ENCODE measurements at places on chromosomes 13 and 19.

DNA sequence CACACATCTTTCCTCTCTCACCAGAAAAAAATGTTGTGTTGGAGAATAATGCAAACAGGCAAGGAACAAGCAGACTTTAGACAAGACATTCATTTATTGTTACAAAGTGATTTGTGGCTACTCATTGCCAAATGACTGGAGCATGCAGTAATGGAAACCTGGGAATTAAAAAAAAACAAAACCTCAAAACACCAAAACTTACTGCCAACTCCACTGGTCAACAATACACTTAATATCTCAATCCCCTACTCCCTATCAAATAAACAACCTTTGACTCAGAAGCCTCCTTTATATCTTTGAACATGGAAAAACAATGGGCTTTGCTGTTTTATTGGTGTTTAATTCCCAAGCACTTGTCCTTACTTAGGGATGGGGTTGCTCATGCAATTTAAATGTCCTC lies 112.8 kb downstream of the POSTN start:
- DNase-seq: no peak

DNA sequence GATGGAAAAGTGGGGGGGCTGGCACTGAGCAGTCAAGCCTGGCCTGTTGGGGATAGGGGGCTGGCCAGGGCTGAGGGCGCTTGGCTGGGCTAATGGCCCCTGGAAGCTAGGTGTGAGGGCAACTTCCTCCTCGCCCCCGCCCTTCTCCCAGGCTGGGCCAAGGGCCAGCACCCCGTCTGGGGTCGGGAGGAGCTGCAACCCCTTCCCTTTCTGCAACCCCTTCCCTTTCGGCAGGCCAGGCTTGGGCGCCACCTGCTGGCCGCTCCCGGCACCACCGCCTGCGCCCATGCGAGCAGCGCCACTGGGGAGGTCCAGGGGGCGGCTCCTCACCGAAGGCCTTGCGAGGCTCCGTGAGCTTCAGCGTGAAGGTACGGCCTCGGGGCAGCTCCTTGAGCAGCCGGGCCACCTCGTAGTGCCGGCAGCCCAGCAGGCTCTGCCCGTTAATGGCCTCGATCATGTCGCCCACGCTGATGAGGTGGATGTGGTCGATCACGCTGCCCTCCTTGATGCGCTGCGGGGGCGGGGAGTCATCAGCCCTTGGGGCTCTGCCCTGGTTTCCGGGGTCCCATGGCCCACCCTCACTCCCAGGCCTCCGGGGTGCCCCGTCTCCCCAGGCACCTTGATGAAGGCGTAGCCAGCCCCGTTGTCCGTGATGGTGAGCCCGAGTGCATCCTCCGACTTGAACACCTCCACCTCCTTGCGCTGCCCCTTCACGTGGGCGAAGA lies 5.0 kb upstream of the PTGER1 start:
- no peak for DNase-seq

DNA sequence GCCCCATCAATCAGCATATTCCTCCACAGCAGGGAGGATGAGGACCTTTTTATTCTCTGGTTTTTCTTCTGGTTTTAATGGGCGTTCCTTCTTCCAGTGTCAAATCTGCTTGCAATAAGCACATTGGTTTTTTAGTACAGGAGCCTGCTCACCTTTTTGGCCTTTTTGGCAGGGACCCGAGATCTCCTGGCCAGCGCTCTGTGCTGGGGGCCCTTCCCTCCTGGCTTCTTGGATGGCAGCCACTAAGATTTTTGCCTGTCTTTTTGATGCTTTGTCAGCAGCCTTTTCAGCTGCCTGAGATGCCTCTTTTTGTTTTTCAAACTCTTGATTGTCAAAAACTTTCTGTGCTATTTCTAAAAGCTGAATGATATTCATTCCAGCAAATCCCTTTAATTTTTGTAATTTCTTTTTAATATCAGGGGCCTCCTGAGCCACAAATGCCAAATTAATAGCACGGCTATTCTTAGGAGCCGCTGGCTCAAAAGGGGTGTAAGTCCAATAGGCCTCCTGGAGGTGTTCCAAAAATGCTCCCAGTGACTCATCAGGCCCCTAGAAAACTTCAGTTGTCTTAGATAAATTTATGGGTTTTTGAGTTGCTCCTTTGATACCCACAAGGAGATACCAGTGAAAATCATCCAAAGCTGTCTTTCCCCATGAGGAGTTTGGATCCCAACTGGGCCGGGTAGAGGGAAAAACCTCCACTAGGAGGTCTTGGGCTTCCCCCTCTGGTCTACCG lies 73.0 kb downstream of the ZNF100 start:
- DNase-seq: no peak

DNA sequence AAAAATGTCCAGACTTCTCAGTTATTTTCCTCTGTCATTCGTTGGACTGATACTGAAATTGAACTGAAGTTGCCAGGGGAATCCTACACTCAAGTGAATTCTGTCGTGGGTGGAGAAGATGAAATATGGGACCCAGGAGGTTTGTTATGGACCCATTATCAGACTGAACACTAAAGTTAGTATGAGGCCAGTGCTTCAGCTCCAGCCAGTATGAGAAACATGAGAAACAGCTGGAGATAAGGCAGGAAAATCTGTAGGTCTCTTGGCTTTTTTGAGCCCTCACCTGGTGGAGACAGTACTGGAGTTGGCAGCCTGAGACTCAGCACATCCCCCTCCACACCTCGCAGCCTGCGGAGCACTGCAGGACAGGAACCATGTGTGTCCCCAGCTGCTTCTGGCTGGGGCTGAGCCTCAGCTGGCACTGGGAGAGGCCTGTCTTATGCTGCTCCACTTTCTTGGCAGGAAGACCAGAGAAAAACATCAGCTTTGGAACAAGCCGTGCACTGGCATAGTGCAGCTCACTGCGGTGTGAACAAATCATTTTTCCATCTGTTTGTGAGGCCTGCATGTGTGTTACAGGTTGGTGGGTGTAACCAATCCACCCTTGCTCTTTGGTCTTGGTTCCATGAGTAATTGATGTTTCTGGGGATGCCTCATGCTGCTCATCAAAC lies 641.0 kb downstream of the FGF9 start:
- no peak for DNase-seq

DNA sequence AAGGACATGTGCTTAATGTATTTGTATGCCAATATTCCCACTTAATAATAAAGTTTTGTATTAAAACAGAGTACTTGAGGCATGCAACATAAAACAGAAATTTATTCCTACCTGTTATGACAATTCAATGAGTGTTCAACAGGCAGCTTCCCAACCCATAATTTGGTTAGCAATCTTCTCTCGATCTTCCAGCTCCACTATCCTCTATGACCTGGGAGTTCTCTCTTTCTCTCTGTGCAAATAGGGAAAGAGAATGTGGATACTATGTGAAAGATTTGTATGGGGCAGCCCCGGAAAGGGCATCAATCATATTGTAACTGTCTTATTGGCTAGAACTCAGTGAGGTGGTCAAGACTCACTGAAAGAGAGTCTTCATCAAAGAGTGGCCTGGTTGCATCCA lies 644.9 kb upstream of the PCDH20 start:
- no peak for DNase-seq

GRCh38 chr13:24627090-24627714 lies 53.0 kb upstream of the ATP12A start:
- DNase-seq: no peak

DNA sequence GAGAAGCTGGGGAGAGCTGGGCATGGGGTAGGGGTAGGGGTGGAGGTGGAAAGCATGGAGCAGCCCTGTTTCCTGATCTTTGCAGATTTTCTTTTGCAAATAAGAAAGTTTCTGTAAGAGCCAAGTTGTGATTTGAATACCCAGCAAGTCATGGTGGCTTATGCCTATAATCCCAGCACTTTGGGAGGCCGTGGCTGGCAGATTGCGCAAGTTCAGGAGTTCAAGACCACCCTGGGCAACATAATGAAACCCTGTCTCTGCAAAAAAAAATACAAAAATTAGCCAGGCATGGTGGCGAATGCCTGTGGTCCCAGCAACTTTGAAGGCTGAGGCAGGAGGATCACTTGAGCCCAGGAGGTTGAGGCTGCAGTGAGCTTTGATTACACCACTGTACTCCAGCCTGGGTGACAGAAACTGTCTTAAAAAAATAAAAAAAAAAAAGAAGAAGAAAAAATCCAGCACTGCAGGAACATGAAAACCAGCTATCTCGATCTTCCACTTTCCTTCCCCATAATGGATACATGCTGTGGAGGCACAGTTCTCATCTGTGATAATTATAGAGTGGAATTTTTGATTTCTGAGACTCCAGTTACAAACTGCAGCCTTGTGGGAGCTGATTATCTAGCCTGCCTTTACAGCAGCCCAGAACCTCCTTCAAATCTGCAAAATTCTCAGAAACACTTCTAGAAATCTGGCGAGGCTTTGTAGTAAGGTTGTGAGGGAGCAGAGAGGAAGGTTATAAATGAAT lies 12.1 kb upstream of the TEX26 start:
- DNase-seq: no peak

GRCh38 chr13:32446220-32446619 lies 18.3 kb upstream of the N4BP2L1 start:
- DNase-seq: no peak

DNA sequence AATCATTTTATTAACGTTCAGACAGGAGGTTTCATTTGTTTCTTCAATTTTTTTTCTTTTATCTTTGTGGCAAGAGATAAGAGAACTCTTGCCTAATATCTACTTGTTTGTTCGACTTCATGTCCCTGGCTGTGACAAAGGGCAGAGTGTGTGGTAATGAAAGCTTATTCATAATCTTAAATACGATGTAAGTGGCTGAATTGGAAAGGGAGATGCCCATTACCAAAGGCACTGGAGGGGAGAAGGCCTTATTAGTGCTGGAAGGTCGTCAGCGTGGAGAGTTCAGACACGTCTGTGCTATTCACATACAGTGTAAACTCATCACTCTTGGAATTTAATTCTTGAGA lies 54.0 kb downstream of the RFC3 start:
- DNase-seq: no peak

DNA sequence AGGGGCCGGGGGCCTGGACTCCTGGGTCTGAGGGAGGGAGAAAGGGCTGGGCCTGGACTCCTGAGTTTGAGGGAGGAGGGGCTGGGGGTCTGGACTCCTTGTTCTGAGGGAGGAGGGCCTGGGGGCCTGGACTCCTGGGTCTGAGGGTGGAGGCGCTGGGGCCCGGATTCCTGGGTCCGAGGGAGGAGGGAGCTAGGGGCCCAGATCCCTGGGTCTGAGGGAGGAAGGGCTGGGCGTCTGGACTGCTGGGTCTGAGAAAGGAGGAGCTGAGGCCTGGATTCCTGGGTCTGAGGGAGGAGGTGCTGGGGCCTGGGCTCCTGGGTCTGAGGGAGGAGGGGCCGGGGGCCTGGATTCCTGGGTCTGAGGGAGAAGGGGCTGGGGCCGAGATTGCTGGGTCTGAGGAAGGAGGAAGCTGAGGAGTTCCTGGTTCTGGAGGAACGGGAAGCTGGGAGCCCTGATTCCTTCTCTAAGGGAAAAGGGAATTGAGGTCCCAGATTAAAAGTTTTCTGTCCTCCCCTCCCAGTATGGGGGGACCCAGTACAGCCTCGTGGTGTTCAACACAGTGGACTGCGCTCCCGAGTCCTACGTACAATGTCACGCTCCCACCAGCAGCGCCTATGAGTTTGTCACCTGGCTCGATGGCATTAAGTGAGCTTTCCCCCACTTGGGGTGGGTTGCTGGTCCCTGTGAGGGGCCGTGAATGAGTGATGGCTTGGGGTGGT lies 721 bp downstream of the MED25 start:
- DNase-seq: no peak

GRCh38 chr13:53090461-53090860 lies 61.8 kb downstream of the OLFM4 start:
- no peak for DNase-seq

- DNase-seq: no peak
Observed at GRCh38 chr13:27139565-27139964, 32.0 kb downstream of the USP12 start.

DNA sequence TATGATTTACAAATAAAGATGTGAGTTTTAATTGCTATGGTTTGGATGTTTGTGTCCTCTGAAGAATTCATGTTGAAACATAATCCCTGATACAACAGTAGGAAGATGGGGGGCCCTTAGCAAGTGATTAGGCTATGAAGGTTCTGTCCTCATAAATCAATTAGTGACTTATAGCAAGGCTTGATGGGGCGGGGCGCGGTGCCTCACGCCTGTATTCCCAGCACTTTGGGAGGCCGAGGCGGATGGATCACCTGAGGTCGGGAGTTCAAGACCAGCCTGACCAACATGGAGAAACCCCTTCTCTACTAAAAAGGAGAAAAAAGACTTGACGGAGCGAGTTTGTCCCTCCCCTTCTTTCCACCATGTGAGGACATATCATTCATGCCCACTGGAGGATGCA lies 2486.5 kb upstream of the PCDH20 start:
- DNase-seq: no peak

GRCh38 chr13:78198821-78199220 lies 280.2 kb upstream of the EDNRB start:
- DNase-seq: no peak

DNA sequence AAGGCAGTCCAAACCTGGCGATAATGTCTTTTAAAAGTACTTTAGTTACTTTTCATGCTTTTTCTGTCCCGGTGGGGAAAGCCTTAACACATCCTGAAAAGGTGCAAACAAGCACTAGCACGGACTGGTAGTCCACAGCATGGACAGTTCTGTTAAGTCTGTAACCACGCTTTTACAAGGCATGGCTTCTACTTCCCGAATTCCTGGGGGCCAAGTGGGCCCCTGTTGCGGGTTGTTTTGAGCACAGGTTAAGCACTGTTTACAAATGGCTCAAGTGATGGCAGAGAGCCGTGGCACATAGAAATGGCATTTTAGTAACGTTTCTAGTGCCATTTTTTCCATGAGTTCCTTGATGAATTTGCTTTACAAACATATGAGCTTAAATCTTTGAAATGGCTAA lies 37.6 kb downstream of the ZNF493 start:
- DNase-seq: no peak

All from activated CD8-positive, alpha-beta memory T cell treated with anti-CD3 and anti-CD28 coated beads for 1 hour (primary cell).